NCI-H1092 treated with DMSO at 0.1 percent for 48 hours (cell line): ENCODE measurements at places on chromosomes 1 and 21.

DNA sequence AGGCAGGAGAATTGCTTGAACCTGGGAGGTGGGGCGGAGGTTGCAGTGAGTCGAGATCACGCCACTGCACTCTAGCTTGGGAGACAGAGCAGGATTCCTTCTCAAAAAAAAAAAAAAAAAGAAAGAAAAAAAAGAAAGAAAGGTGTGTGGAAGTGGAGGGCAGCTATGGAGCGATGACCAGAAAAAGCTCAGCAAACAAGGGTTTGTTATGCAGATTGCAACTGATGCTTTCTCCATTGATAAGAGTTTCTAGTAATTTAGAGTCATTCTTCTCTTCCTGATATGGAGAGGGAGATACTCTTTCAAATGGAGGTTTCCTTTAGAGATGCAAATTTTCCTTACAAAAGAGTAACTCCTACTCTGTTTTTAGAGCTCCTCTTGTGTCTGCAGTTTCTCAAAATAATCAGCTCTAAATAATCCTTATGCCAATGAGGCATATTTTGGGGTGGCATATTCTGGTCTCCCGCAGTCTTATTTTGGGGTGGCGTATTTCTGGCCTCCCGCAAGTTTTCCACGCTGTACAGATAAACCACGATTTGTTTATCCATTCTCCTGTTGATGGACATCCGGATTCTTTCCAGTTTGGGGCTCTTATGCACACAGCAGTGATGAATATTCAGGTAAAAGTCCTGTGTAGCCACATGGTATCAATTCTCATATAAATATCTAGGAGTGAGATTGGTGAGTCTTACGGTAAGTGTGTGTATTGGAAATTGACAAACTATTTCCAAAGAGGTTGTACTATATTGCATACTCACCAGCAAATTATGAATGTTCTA lies 30.7 kb upstream of the RCC2 start:
- no peak for DNase-seq

GRCh38 chr1:227362039-227362438 lies 43.7 kb upstream of the CDC42BPA start:
- no peak for DNase-seq

GRCh38 chr1:217521317-217521716 lies 109.6 kb downstream of the GPATCH2 start:
- no peak for DNase-seq

GRCh38 chr1:41751804-41752513 lies 166.8 kb downstream of the HIVEP3 start:
- no peak for DNase-seq

DNA sequence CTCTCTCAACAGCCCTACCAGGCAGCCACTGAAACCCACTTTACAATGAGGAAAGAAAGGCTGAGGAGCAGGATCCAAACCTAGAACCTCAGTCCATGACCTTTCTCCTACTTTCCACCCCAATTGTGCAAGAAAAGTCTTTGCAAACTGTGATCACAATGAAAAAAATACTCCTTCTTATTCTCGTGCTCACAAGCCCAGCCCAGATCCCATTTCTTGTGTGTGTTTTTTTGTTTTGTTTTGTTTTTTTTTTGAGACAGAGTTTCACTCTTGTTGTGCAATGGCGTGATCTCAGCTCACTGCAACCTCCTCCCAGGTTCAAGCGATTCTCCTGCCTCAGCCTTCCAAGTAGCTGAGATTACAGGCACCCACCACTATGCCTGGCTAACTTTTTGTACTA lies 97.7 kb downstream of the CRYAA start:
- no peak for DNase-seq

DNA sequence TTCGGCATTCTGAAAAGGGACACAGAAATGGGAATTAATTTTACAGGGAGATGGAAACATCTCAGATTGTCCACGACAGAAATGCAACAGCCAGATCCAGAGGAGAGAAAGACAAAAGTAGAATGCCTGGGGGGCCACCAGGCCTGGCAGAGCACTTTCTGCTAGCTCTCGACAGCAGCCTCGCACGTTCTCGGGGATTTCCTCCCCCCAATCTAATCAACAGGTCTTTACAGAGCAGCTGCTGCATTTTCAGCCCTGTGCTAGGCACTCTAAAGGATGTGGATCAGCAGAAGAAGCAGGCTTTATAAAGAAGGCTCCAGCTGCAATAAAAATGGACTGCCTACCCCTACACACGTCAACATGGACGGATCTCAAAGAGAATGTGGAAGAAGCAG lies 10.6 kb downstream of the CSRP1 start:
- peak; percentile 76 for DNase-seq

DNA sequence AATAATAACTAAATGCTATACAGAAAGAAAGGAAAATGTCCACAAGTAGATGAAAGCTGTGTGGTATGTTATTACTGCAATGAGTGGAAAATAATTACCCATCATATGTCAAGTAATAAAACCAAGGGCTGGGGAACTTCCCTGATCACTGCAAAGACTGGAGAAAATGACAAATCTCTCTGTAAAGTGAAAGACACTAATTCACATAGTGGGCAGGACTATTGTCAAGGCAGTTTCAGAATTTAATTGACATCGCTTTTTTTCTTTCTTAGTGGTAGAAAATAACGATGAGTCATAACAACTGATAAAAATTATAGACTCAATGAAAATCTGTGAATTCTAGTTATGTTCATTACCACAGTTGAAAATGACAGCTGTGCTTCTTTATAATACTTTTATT lies 153.7 kb upstream of the ST6GALNAC5 start:
- DNase-seq, result no peak
